Activated CD4-positive, alpha-beta T cell treated with anti-CD3 and anti-CD28 coated beads, Interleukin-2, amount 50 U/mL, for 1 hour (primary cell): ENCODE measurements at places on chromosomes 3 and 15.

GRCh38 chr3:7209098-7209497, 348.2 kb downstream of the GRM7 start:
- no peak for DNase-seq

DNA sequence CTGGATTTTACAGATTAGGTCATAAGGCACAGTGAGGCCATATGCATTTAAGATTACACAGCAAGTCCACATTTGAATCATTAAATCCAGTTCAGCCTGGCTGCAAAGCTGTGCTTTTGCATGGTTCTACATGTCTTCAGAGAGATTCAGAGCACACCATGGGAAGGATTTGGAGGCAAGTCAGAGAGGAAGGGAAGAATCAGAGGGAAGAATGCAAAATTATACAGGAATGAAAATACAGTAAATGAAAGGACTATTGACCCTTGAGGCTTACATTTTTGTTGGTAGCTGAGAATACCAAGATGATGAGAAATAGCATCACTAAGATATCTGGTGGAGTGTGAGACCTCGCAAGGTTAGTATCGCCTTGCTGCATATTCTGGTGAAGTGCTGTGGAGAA, 13.9 kb downstream of the FILIP1L start:
- DNase-seq = no peak

DNA sequence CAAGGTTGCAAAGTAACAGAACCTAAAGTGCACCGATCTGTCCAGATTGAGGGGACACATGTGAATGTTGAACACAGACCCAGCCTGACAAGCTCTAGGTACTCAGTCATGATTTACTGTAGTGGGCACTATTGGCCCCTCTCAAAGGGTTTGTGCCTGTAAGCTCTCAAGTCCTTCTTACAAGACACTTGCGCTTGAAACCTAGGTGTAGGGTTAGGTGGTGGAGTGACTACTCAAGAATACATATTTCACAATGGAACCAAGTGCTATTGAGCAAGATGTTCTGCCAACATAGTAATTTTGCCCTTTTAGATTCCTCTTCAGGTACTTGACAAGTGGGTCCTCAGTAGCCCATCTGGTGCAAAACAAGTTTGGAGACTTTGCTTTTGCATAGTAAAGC, 169.9 kb downstream of the AKAP13 start:
- DNase-seq = no peak

GRCh38 chr3:138047596-138048158, 37.7 kb downstream of the CLDN18 start:
- no peak for DNase-seq

- DNase-seq = no peak
Measured at GRCh38 chr3:195129644-195130492, 141.1 kb downstream of the XXYLT1 start.

DNA sequence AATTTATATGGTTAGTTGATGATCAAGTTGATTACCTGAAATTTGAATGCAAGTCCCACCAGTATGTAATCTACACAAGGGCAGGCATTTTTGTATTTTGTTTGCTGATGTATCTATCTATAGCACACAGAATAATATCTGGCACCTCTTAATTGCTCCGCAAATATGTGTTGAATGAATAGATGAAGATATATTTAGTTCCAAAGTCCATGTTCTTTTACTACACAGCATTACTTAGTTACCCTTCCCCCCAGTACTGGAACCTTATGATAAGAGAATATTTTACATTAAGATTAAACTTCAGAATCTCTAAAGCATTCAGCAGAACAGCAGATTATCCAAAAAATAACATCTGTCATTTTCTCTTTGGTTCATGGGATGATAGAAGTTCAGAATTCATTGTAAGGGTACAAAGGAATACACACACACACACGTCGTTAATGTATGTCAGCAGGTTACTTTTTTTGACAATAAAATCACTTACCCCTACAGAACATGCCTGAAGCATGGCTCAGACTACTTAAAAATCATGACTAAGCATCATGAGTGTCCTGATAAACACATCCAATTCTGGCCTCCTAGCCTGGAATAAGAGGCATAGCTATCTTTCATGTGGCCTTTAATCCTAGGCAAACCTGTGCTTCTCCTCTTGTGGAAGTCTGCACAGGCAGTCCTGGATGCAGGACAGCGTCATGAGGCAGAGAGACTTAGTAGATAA, 148.9 kb upstream of the TBC1D5 start:
- DNase-seq = no peak

DNA sequence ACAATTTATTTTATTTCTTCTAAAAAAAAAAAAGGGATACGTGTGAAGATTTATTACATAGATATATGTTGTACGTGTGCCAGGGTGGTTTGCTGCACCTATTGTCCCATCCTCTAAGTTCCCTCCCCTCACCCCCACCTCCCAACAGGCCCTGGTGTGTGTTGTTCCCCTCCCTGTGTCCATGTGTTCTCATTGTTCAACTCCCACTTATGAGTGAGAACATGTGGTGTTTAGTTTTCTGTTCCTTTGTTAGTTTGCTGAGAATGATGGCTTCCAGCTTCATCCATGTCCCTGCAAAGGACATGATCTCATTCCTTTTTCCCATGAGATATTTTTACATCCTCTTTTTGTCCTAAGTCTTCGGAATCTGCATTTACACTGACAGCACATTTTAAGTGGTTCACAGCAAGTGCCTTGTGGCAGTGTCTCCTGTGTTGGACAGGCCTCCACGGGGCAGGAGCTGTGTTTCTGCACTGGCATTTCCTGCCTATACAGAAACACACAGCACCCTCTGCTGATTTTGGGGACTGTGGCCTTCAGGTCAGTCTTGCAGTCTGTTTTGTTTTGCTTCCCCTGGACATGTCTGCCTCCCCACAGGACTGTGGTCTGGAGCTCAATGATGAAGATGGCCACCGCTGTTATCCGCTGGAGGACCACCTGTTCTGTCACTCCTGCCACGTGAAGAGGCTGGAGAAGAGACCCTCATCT, 12.7 kb upstream of the SACM1L start:
- no peak for DNase-seq

DNA sequence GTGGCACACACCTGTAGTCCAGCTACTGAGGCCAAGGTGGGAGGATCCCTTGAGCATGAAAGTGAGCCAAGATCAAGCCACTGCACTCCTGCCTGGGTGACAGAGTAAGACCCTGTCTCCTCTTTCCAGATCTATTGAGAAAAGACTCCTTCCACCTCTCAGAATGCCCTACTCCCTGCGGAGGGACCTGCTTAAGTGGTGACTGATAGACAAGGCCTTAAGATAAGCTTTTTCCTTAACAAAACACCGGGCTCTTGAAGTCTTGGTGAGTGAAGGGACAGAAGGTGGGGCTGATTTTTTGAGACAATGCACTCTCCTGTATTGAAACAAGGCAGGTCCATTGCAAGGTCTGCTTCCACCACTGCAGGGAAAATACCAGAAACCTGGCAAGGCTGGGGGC, 338.4 kb upstream of the FRG2C start:
- DNase-seq = no peak

- no peak for DNase-seq
Measured at GRCh38 chr3:14565868-14566588, 25.9 kb upstream of the GRIP2 start.
